ENCODE measurements at places on chromosomes 13 and 19.

GRCh38 chr19:16970821-16971220 lies 55.8 kb downstream of the CPAMD8 start:
- DNase-seq, result no peak

DNA sequence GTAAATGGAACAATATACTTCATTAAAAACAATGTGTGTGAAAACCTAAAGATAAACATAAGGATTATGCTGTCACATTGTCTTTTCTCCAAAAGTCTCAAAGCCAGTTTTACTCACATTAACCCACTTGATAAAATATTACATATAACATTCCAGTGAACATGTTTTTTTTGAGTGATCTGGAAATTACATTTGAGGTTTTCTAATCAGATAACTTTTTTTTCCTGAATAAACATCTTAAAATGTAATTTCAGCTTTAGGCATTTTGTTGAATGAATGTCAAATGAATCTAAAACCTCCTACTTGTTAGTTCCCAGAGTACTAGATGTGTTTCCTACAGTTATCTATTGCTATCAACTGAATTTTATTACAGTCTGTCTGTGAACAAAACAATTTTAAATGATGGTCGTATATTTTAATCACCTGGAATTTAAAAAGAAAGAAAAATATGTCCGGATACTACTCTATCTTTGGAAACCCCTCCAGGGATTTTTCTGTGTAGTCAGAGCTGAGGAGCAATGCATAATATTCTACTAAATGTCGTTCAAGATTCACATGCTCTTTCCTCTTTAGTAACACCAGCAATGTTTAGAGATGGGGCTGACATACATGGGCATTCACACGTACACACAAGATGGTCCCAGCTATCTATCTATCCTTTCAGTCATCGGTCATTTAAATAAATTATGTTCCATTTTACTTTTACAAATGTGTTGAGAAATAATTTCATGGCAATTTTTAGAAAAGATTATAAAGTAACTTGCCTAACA lies 283.9 kb downstream of the KLF12 start:
- DNase-seq, result no peak

DNA sequence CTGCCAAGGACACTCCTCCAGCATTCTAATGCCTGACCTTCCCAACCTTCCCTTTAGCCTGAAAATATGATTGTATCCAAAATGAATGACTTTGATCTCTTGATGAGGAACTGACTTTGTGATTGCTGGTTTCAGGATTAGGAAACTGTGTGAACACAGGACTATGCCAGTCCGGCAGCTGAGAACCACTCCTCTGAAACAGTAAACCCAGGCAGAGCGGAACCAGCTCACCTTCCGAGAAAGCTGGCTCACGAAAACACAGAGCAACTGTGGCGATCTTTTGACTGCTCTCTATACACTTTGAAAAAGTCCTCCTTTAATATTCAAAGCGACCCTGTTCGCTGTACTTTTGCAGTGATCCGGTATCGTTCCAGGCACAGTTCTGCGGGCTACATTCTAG lies 258.8 kb upstream of the IRS2 start:
- DNase-seq, result no peak

GRCh38 chr13:41500511-41500910 lies 43.2 kb downstream of the RGCC start:
- peak; percentile 28 for DNase-seq
